ENCODE measurements at places on chromosomes 4 and X.

GRCh38 chrX:7055386-7056137 lies 92.0 kb upstream of the STS start:
- DNase-seq = no peak

DNA sequence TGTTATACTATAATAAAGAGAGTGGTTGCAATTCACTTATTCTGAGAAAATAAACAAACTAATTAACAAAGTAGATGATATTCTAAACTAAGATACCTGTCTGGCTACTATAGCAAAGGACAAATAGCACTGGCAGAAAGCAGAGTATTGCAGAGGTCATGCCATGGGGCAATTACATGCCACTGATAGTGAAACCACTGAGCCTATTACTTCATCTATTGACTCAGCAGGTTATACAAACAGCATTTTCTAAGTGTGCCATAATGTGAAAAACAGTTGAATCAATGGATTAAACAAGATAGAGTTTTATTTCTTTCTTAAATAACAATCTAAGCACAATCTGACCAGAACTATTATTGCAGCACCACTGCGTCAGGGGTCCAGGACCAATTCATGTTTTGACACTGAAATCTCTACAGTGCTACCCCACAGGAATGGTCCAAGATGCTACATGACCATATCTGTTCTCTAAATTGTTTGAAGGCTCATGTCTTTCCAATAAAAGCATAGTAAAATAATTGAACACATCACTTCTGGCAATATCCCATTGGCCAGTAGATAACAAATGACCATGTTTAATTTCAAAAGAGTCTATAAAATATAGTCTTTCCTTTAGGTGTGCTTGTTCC lies 389.5 kb upstream of the GRID2 start:
- no peak for DNase-seq

DNA sequence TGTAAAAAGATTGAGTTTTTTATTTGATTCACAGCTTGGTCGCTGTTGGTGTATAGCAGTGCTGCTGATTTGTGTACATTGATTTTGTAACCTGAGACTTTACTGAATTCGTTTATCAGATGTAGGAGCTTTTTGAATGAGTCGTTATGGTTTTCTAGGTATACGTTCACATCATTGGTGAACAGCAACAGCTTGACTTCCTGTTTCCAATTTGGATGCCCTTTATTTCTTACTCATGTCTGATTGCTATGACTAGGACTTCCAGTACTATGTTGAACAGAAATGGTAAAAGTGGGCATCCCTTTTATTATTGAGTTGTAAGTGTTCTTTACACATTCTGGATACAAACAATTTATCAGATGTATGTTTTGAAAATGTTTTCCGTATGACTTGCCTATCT lies 76.0 kb downstream of the ADGRG4 start:
- DNase-seq = no peak

DNA sequence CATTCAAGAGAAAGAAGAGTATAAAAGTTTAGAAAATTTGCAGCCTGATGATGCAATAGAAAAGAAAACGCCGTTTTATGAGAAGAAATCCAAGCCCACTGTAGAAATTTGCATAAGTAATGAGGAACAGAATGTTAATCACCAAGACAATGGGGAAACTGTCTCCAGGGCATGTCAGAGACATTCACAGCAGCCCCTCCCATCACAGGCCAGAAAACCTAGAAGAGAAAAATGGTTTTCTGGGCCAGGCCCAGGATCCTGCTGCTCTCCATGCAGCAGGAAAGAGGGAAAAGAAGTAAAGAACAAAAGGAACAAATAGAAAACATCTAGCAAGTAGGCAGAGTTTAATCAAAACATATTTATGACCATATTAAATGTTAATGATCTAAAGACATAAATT lies 119.0 kb downstream of the ANKRD50 start:
- no peak for DNase-seq

- DNase-seq = no peak
These were observed 76.0 kb downstream of the SYTL5 start for GRCh38 chrX:38082309-38082708.

Data from NB4 (cell line).